Stimulated activated CD4-positive, alpha-beta T cell treated with anti-CD3 and anti-CD28 coated beads, Interleukin-1b, Interleukin-23, amount 100 ng/mL, for 24 hours (primary cell): ENCODE measurements at places on chromosomes 6 and 20.

- no peak for DNase-seq
Measured at GRCh38 chr6:133958791-133959190, 5.8 kb downstream of the TBPL1 start.

DNA sequence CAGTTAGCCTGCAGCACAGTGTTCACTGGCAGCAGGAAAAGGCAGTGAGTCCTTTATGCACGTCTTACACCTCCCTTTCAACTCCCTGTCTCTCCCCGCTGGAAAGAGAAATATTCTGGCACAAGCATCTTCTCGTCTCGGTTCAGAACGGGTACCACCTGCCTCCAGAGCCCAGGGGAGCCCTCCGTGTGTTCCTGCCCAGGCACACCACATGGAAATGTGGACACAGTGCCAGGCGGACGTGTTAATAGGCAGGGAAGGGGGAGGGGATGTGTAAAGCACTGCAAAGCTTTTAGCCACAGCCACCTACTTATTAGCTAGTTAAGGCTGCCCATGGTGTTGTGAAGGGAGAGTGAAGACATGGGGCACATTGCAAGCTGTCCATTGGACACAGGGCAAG lies 219.7 kb downstream of the FARS2 start:
- no peak for DNase-seq

DNA sequence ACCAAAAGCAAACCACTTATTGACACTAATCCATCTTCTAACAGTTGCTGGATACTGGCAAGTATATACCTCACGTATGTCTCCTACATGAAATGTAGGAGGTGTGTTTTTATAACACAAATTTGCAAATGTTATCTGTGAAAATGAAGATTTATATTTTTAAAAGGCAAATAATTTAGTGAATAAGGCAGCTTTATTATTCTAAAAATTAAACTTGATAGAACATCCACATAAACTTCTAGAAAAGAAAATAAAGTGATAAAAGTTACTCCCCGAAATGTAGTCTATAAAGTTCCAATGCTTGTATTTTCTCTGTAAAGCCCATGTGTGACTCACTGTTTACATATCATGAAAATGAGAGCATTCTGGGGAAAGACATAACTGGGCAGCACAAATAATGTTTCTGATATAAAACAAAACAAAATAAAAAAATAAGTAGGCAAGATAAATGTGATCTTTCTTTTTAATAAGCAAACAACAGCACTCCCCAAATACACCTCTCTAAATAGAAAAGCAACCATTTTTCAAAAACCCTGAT lies 84.4 kb downstream of the MAP7 start:
- DNase-seq, result no peak

- no peak for DNase-seq
Measured at GRCh38 chr6:39233333-39233732, 4.1 kb upstream of the KCNK5 start.

GRCh38 chr6:159510141-159510540 lies 182.9 kb downstream of the SOD2 start:
- no peak for DNase-seq

GRCh38 chr6:168322966-168323365 lies 3.4 kb upstream of the DACT2 start:
- no peak for DNase-seq
